ENCODE measurements at places on chromosomes 2 and 18.

DNA sequence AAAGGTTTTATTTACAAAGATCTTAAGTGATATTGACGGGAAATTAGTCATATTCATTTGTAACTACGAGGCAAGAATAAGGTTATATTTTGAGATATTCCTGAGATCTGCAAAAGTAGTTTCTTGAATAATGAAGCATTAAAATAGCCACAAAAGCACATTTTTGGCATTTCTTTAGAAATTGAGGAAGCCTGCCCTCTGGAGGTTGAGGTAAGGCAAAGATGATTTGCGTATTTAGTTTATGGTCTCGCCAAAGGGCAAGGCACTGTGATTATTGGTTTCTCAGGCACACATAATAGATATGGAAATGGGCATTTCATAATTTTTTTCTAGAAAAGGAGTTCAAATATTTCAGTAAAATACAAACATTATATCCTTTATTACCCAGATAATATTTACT is 143.7 kb upstream of the RPRM start:
- DNase-seq, result no peak

DNA sequence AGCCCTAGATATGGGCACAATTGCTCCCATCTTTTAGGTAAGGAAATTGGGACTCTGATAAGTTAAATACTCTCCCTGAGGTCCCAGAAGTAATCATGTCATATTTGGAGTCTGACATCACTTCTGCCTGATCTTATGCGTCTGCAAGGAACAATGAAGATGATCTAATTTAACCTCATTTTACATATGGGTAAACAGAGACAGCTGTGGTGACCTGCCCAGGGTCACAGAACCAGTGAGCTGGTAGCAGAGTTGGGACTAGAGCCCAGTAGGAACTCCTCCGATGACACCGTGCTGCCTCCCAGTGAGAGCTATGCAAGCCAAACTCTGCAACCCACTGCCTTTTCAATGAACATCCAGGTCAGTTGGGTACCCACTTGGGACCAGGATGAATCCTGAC is 17.8 kb downstream of the CTAGE1 start:
- DNase-seq, result no peak

- no peak for DNase-seq
Measured at GRCh38 chr18:506264-506663, 5.8 kb upstream of the COLEC12 start.

DNA sequence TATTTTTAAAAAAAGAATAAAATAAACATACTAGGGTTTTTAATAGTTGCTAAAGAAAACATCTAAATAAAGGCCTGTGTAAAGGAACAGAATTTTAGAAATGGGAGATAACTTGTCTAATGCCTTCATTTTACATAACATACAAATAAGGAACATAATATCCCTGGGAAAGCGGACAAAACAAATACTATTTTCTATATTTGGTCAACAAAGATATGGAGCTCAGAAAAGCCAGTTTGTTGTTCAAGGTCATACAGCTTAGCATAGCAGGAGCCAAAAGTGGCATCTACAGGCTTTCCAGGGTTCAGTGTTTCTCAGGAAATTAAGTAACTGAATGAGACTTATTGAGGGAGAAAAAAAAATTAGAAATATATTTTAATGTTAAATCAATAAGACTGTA is 73.4 kb upstream of the CD226 start:
- DNase-seq, result no peak

Measured in central memory CD8-positive, alpha-beta T cell (primary cell).